ENCODE measurements at places on chromosomes 6 and 20. TPM values are rescaled to one million over a fixed set of nuclear protein-coding genes. Genes with fewer than 3 reads are reported as not detected.

Gene SSTR4
- total RNA-seq = 0.54 TPM

Gene IMPG1
- total RNA-seq = 0.36 TPM

Gene CLPSL1
- not detected for total RNA-seq

Gene FAXC
- total RNA-seq = 36.3 TPM

Gene DPM1
- total RNA-seq = 23.6 TPM

Gene SNAI1
- total RNA-seq = 0.27 TPM

Gene SNX3
- 98.4 TPM for total RNA-seq

Gene FRMD1
- not detected for total RNA-seq

Gene PBOV1
- total RNA-seq = not detected

- no peak for DNase-seq
Observed at GRCh38 chr20:32965581-32966373, 38.5 kb downstream of the SUN5 start.

- DNase-seq = no peak
Observed at GRCh38 chr6:107460083-107460631, 793 bp upstream of the PDSS2 start.

DNA sequence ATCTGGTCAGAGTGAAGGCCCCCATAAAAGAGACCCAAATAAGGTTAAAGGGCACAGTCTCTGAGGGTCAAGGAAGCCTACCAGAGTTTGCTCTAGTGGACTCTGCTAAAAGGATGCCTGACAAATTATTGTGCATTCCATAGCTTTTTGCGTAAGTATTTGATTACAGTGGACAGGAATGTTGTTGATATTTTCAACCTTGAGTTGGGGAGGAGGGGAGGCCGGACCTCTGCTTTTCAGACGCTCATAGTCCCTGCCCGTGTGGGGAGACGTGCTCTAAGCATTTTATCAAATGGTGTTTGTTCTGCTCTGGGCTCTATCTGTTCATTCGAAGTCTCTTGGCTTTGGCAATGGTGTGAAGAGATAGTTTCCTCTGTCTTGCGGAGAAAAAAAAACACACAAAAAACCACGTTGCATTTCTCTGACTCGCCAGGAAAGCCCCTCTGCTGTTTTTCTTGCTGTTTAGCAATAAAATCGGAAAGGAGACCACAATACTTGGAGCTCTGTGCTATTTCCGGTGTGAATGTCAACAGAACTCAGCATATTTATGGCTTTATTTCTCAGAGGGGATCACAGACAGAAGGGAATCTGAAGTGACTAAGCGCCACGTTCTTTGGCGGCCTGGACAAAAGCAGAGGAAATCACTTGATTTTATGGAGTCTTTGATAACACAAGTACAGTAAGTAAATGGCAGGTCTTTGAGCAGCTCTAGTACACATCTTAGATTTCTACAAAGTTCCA is 159.8 kb downstream of the ZFP64 start:
- DNase-seq = no peak

GRCh38 chr20:19098806-19099578 is 113.5 kb upstream of the SLC24A3 start:
- peak; percentile 58 for DNase-seq

DNA sequence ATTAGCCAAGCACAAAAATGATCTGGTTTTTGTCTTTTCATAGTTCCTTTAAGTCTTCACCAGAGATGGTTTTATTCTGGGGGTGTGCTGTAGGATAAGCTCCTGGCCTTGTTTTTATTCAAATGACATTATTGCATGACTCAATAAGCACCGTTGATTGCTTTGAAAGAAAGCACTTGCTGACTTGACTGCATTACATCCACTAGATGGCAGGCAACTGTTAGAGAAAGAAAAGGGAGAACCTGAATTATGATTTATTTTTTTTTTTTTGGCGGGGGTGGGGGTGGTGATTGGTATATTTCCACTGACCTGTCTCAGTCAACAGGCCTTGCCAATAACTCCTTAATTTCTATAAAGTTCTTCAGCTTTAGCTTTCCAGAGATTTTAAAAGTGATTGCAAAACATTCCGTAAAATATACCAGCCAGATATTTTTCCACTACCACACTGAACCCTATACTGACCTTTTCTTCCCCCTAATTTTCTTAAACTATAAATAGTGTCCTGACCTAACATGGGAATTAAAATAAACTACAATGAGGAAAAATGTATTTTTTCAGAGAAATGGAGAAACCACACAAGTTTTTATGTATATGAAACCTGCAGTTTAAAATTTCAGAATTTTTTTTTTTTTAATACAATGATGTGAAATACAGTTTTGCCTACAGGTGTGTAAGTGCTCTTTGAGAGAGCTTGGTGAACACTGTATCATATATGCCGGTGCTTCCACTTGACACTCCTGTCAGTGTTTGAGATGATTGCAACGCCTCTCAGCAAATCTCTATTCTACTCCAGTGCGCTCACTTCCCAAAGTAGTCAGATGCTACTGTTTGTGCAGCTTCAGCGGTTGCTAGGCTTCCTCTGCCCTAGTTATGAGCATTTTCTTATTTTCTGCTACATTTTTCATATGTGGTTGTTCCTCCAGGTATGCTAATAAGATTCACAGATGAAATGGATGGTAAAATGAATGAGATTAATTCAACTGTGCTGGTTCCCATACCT is 274.3 kb downstream of the CD109 start:
- peak; percentile 1 for DNase-seq

- no peak for DNase-seq
Observed at GRCh38 chr6:67689329-67689728, 945.8 kb upstream of the ADGRB3 start.

GRCh38 chr20:33239979-33240736 is 4.4 kb downstream of the BPIFA1 start:
- DNase-seq = no peak

GRCh38 chr6:80329496-80329895 is 223.0 kb downstream of the BCKDHB start:
- no peak for DNase-seq

DNA sequence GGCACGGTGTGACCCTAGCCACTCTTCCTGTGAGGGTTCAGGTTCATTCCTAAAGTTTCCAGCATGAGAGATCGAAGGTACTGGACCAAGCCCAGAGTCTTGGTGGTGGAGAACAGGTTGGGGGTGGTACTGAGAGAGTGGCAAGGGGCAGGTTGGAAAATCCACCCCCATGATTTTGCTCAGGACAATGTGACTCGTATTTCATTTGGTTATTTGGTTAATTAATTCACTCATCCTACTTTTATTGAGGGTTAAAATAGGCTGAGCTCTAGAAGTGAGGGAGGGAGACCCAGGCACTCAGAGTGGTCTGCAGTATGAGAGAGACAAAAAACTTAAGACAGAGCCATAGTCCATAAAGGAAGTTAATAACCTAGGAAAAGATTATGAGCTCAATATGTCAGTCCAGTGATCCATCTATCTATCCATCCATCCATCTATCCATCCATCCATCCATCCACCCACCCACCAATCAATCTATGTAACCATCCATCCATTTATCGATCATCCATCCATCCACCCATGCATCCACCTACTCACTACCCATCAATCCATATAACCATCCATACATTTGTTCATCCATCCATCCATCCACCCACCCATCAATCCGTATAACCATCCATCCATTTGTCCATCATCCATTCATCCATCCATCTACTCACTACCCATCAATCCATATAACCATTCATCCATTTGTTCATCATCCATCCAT is 6.7 kb upstream of the BPIFB6 start:
- DNase-seq = no peak

DNA sequence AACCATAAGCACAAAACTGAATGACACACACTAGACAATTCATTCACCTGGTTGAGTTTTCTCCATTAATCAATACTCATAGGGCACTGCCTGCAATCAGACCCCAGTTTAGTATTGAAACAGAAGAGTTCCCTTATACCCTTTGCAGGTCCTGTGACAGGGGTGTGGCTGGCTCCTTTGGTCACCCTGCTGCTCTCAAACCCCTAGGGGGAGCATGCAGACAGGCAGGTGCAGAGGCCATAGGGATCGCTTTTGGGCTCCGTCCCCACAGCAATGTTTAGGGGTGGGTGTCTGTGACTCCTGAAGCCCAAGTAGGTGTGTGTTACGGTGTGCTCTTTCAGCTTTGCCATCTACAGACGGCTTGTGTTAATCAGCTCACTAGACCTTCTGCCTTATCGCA is 210.4 kb downstream of the CENPW start:
- DNase-seq = no peak

DNA sequence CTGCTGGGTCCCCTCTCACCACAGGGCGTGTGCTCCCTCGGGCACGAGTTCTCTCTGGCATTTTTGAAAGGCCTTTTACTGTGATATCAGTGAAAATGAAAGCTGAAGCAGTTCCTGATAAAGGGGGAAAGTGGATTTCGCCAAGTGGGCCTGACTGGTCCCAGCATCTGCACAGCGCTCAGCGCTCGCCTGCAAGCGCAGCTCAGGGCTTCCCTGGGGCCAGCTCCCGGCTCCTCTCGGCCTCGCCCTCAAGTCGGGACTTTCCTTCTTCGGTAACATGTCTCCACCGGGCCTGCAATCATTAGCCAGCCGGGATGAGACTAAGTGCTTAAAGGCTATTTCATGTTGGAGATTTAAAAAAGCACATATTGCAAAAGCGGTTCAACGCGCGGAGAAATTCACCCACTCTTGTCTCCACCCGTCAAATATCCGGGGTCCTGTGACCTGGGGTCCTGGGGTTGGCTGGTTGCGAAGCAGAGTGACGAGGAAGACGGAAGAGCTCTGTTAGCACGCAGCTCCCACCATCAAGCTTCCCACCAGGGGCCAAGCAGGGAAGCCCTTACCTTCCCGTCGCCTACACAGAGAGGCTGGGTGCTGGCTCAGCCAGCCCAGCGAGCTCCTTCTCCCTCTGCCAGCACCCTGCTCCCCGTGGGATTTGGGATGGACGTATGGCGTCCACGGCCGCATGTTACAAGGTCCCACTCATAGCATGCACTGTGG is 114.1 kb downstream of the SMOC2 start:
- no peak for DNase-seq

DNA sequence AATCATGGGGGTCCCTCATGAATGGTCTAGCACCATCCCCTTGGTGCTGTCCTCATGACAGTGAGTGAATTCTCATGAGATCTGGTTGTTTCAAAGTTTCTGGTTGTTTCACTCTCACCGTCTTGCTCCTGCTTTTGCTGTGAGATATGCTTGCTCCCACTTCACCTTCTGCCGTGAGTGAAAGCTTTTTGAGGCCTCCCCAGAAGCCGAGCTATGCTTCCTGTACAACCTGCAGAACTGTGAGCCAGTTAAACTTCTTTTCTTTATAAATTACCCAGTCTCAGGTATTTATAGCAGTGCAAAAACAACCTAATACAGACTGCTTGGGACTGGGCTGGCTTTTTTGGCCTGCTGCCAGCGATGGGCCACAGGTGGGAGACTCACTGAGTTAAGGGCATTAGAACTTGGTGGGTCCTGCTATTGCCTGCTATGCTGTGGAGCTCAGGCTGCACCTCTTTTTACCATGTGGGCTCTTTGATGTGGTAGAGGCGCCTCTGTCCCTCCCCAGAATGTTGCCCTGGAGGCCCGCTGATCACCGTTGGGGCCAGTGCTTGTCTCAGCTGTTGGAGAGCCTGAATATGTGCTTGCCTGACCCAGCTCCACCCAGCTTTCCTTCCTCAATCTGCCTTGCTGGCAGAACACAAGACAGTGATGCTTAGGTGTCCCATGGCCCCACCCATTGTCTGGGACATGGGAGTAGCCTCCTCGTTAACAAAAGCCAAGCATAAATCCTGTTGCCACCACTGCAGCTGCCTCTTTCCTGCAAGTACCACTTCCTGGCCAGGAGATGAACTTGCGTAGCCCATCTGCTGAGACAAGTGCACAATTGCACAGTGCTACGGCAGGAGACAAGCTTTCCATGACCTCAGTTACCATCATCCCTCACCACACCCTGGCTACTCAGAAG is 47.1 kb downstream of the IGF2R start:
- DNase-seq = no peak

DNA sequence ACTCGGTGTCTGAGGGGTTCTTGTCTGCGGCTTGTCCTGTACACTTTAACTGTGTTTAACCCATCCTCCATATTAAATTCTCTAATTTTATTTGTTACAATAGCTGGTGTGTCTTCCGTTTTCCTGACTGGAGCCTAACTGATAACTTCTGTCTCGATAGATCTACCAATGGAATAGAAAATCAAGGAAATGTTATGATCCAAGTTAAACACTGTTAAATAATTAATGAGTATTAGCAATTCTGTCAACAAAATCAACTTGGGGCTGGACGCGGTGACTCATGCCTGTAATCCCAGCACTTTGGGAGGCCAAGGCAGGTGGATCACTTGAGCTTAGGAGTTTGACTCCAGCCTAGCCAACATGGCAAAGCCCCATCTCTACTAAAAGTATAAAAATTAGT is 81.7 kb downstream of the DNAH8 start:
- DNase-seq = no peak

DNA sequence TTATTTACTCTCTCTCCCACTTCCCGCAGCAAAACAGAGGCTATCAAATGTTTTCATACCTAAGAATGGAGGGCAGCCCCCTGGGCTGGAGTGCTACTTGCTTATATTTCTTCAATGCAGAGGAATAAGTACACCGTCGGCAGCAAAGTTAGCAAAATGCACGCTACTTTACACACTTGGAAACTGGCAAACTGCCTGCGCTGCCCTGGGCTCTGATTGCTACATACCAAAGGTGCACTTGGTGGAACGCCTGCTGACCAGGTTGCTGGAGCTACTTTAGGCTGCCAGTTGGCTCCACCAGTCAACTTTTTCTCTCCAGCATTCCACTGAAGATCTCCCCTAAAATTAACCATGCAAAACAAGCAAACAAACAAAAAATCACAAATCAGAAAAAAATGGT is 62.4 kb downstream of the PRSS35 start:
- DNase-seq = peak; percentile 2

DNA sequence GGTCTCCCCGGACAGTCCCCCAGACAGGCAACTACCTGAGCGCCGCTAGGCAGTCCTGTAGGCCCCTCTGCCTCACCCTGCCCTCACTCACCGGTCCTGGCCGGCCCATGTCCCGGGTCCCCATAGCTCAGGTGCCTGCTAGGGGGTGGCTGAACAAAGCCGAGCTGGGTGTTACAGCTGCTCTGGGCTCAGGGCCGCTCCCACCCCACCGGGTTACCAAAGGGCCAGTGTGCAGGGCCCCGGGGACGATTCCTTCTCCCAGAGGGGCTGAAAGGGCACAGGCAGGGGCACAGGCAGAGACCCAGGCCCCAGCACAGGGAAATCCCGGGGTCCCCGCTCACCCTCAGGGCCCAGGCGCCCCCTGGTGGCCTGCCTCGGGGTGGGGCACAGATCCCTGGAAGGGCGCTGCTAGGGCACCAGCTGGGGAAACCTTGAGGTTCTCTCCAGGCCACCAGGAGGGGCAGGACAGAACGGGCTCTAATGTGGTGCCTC is 118.4 kb downstream of the GRM4 start:
- DNase-seq = no peak
